ENCODE measurements at places on chromosomes 7 and 10.

GRCh38 chr10:120644556-120645410 is 187.8 kb downstream of the PLPP4 start:
- DNase-seq: no peak

DNA sequence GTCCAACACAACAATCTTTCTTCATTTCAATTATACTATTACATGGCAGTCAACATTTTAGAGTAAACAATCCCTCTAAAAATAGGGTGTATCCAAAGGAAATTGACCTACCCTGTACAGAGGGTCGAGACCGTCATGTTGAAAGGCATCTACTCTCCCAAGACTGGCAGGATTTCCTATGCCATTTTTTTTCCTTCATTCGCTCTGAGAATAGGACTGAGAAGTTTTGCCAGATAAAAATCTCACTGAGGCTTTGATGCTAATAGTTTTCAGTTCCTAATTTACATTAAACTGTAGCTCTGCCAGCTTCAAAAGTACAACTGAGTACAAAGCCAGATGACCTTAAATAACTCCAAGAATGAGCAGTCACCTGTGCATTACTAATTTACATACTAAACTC is 84.5 kb upstream of the SEMA3C start:
- no peak for DNase-seq

DNA sequence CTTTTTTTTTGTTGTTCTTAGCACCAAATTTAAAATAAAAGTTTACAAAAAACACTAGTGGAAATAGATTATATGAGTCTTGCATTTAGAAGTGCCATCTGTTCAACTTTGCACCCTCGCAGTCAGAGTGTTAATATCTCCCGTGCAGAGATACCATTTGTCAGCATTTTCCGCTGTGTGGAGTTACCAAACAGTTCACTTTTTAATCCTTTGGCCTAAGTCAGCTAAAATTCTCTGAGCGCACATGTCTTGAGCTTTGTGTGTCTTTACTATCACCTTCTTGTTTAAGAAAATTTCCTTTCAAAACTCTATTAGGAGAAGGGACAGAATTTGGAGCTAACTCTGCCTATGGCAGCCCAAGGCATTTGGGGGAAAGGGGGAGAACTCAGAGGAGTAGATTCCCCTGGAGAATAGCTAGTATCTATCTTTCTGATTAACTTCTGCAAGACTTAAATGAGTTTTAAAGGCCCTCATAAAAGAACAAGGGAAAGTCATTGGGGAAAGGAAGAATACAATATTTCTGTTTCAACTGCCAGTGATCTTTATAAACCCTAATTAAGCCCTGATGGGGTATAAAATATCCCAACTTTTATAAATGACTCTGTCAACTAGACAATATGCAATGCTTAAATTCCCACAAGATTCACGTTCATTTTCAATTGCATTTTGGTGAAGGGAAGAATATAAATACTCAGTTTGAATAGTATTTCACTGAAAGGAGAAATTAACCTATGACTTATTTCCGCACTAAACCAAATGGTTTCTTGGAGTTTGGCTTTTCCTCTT is 114.9 kb upstream of the RAB11FIP2 start:
- no peak for DNase-seq

DNA sequence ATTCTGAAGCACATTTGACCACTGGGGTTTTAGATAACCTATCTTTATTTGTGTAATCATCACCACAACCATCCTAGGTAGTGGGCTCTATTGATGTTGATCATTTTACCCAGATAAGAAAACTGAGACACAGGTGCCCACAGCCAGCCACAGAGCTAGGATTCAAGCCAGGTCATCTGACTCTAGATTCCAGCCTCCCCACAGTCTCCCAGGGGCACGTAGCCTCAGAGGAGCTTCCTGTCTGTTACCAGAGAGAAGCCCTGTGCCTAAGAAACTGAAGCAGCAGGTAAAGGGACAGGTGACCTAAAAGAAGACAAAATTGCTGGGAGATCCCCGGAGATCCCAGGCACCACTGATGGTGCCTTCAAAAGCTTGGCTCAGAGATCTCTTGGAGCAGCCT is 55.8 kb downstream of the ALOX5 start:
- no peak for DNase-seq

- no peak for DNase-seq
Measured at GRCh38 chr10:93334901-93335327, 147.2 kb downstream of the MYOF start.

DNA sequence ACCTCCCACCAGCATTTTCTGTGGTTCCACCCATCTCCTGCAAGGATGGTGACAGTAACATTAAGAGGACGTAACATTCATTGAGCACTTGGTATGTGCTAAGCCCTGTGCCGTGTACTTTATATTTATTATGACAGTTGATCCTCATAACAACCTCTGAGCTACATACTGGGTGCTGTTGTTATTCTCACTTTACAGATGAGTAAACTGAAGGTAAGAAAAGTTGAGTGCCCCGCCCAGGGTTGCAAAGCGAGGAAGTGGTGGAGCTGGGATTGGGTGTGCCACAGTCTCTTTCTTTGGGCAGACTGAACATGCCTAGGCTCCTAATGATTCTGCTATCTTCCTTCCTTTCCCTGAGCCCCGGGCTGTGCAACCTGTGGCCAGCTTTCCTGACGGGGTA is 107.4 kb downstream of the SH3PXD2A start:
- DNase-seq: no peak

DNA sequence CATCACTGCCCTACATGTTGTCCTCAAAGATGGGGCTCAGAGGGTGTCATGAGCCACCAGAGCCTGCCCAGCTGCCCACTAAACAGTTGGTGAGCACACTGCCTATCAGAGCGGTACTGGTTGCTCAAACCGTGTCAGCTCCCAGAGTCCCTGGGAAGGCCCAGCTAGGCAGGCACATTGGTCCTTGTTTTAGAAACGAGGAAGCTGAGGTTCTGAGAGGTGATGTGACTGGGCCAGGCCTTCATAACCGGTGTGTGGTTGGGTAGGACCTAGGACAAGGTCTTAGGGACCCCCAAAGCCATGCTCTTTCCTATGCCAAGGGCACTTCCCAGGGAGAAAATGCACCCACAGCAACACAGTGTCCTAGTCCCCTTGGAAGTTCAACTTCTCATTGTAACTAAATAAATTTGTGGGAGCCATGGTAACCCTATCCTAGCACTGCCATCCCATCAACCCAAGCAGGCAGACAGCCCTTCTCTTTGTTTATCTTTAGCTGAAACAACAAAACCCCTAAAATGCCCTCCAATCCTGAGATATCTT is 174.7 kb upstream of the PDE1C start:
- no peak for DNase-seq

GRCh38 chr10:33521062-33521461 is 186.6 kb upstream of the NRP1 start:
- no peak for DNase-seq

GRCh38 chr7:95910341-95910740 is 138.0 kb downstream of the DYNC1I1 start:
- peak; percentile 92 for DNase-seq

DNA sequence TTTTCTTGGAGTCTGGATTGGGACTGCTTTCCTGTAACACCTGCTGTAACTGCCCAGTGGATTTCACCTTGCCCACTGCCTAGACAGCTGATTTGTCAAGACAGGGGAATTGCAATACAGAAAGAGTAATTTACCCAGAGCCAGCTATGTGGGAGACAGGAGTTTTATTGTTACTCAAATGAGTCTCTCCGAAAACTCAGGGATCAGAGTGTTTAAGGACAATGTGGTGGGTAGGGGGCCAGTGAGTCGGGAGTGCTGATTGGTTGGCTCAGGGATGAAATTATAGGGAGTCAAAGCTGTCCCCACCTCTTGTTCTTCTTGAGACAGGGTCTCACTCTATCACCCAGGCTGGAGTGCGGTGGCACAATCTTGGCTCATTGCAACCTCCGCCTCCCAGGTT is 25.2 kb upstream of the BNIP3 start:
- no peak for DNase-seq

DNA sequence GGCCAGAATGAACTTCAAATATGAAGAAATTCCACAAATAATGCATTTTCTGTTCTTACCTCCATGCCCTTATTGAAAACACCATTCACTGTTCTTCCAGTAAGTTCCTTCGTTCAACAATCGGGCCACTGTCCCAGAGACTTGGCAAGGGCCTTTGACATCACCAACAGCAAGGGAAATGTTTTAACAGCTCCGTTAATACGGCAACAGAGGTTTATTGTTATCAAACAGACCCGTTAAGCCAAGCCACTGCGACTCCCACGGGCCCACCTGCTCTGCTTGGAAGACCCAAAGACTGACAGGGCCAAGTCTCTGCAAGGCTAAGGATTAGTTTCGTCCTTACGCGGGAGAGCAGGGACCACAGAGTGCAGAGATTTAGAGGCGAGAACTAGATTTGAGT is 43.4 kb upstream of the LYZL1 start:
- no peak for DNase-seq

GRCh38 chr10:108521827-108522492 is 1357.5 kb upstream of the SORCS1 start:
- DNase-seq: no peak

GRCh38 chr7:106216517-106216922 is 68.3 kb downstream of the NAMPT start:
- DNase-seq: no peak

DNA sequence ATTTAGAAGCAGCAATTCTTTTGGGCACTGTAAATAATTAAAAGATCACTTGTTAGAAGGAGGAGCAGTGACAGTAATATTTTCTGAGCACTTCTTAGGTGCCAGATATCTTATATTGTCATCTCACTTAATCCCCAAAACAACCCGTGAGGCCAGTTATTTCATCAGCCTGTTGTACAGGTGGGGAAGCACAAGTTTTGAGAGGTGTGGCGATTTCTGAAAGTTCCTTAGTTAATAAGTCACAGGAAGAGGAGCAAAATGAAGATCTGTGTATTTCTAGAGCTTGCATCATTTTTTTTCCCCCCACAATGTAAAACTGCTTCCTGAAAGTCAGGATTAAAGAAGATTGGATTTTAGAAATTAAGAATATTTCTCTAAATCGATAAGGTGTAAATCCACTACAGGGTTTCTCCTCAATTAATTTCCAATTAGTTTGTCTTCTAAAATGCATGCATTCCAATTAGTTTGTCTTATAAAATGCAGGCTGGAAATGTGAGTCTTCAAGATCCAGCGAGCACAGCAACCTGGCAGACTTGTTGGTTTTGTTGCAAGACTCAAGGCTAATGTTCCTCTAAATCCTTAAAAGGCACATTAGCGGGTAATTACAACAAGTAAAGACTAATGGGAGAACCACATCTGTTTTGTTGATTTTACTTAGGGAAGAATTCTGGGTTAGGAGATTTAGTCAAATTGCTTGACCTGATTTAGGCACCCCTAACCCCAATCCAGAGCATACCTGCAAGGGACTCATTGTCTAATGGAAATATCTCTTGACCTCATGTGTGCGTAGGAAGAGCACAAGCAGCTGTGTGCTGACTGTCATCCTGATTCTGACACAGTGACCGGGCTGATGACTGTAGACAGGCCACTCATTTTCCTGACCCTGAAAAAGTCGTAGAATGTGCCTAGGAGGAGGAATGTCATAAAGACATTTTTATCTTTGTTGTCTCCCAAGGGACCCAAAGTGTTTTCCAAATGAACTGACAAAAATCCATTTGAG is 272.0 kb downstream of the BAMBI start:
- no peak for DNase-seq

- DNase-seq: no peak
Measured at GRCh38 chr10:99964791-99965190, 45.0 kb downstream of the DNMBP start.

DNA sequence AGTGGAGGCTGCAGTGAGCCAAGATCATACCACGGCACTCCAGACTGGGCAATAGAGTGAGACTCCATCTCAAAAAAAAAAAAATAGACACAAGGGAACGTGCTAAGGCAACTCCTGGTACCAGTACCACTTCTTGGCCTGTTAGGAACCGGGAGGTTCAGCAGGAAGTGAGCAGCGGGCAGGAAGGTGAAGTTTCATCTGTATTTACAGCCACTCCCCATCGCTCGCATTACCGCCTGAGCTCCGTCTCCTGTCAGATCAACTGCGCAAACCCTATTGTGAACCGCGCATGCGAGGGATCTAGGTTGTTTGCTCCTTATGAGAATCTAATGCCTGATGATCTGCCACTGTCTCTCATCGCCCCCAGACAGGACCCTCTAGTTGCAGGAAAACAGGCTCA is 69.9 kb upstream of the FOXK1 start:
- DNase-seq: no peak

DNA sequence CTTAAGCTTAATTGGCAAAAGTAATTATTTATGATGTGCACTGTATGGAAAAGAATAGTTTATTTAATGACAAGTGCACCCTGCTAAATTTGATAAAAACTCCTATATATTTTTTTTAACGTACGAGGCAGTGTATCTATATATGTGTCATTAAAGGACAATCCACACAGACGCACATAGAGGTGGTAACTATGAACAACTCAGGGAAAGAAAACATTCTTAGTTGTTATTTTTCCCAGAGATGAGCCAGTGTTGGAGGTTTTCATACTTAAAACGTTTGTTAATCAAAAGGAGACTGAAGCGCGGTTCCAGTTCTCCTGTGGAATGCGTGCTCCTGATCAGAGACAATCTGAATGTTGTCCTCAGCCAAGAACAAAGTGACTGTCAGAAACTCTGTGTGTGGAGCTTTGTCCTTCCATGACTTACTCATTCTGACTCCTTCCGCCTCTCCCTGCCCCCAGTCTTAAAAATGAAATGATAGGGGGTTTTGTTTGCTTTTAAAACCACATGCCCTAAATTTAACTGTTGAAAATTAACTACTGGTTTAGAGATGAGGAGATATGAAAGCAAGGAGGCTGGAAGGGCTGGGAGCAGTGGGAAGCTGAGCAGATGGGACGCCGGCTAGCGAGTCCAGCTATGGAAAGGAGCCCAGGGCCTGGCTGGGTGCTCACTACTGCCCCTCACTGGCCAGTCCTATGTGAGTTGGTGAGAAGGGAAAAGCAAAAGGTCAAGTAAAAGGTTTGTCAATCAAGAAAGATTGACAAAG is 99.6 kb downstream of the SVIL start:
- peak; percentile 34 for DNase-seq

DNA sequence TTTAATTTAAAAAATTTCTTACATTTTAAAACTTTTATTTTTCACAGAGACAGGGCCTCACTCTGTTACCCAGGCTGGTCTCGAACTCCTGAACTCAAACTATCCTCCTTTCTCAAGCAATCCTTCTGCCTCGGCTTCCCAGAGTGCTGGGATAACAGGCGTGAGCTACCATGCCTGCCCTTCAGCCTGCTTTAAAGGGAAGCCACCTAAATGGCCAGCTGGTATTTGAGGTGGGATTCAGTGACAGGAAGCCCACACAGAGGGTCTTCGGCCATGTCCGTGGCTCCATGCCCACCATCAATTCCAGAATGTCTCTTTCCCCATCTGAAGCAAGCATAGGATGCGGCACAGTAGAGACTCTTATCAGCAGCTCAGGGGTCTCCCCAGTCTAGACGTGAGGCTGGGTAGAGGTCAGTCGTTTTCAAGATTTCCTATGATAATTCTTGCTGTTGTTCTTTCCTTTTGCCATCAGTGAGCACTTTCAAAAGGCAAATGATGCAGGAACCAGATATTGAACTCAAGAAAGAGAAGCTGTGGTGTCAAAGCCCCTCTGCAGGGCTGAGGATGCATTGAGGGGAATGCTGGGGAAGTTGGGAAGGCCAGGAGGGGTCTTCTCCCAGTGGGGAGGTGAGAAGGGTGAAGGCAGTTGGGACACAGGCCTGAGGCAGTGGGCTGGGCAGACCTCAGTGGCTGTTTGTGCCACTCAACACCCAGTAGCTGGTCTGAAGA is 291.5 kb upstream of the IGFBP3 start:
- no peak for DNase-seq

- DNase-seq: no peak
Measured at GRCh38 chr7:46360296-46360695, 439.2 kb upstream of the IGFBP3 start.

Measured in WERI-Rb-1 (cell line).